ENCODE measurements at places on chromosomes 12 and 14. TPM values are rescaled to one million over a fixed set of nuclear protein-coding genes. Genes with fewer than 3 reads are reported as not detected.

The PSME1 gene
- total RNA-seq: 95.0 TPM

The KLRK1 gene
- 0.76 TPM for total RNA-seq

The PPFIA2 gene
- total RNA-seq: 5.4 TPM

The GYS2 gene
- not detected for total RNA-seq

The SLC6A12 gene
- total RNA-seq: 0.28 TPM

The NELL2 gene
- 34.6 TPM for total RNA-seq

The OR4M1 gene
- not detected for total RNA-seq

The RPS6KL1 gene
- not detected for total RNA-seq

The IL22 gene
- not detected for total RNA-seq

The COX14 gene
- total RNA-seq: 42.5 TPM

The PPP2R5C gene
- total RNA-seq: 170 TPM

The IGF1 gene
- 161 TPM for total RNA-seq

The BEGAIN gene
- total RNA-seq: 4.4 TPM

The NUMB gene
- total RNA-seq: 119 TPM

The ENDOU gene
- total RNA-seq: 0.64 TPM

The ASIC1 gene
- total RNA-seq: not detected

The SLC6A15 gene
- total RNA-seq: not detected

The OR4E2 gene
- total RNA-seq: not detected
